ENCODE measurements at places on chromosomes 7 and 10.

DNA sequence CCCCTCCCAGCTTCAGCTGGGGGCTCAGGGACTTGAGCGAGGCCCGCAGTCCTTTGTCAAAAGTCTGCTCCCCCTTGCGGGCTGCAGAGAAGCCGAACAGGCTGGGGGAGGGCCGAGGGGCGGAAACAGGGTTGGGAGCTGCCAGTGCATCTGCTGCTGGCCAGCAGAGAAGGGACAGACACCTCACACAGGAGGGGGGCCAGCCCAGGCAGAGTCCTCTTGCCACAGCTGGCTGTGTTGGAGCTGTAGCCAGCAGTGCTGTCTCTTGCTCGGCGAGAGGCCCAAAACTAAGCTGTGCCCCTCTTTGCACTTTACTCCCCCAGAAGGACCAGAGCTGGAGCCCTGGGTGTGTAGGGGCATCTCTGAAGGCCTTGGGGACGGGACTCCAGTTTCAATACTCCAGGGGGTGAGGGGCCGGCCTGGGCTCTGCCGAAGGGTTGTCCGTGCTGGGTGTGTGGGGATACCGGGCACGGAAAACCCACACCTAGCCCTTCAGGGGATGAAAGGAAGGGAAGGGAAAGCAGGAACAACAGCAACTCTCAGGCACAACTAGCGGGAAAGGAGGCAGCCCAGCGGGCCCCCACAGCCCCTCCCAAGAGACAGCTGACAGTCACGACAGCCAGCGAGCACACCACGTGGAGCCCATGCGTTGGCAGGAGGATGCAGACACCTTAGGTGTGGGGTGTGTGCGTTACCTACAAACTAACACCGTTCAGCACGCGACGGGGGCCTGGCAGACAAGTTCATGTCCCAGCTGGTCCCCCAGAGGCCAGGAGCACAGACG lies 17.8 kb downstream of the YKT6 start:
- DNase-seq, result no peak

GRCh38 chr7:69959789-69960499 lies 361.7 kb downstream of the AUTS2 start:
- no peak for DNase-seq

- no peak for DNase-seq
These were observed 140.0 kb downstream of the LHPP start for GRCh38 chr10:124601431-124602120.

GRCh38 chr7:15920953-15921352 lies 234.5 kb upstream of the MEOX2 start:
- DNase-seq, result no peak

Data from stimulated activated CD4-positive, alpha-beta T cell treated with anti-CD3 and anti-CD28 coated beads, Interleukin-1b, Interleukin-23, amount 100 ng/mL, for 1 hour (primary cell).